ENCODE measurements at places on chromosomes 11 and 22.

- no peak for DNase-seq
Observed at GRCh38 chr22:33035272-33035863, 22.8 kb downstream of the SYN3 start.

DNA sequence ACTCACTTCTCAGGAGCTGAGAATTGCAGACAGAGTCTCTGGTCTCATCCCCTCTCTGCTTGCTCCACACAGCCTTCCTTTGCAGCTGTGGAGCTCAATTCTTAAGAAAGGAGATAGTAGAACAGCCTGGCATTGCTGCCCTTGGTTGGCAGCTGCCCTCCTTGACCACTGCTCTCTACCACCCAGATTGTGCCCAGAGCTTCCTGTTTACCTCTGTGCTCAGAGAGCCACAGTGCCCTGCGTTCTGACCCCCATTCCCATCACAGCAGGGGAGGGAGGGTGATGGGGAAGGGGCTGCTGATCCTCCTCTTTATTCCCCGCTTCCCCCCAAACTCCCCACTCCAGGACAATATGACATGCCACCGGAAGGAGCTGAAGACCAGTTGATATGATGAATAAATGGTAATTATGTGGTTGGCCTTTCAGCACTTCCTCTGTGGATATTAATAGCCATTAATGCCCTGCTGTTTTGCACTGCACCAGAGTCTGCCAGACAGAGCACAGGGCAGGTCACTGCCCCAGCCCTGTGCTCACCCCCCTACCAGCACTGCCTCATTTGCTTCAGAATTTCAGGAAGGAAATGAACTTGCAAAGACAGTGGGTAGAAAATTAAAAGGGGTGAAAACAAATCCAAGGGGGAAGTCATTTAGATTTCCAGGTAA lies 426.8 kb upstream of the CADM1 start:
- no peak for DNase-seq

GRCh38 chr11:12472401-12473005 lies 95.1 kb downstream of the PARVA start:
- no peak for DNase-seq

- no peak for DNase-seq
Observed at GRCh38 chr11:75513250-75513649, 12.5 kb downstream of the GDPD5 start.

- peak; percentile 23 for DNase-seq
Observed at GRCh38 chr11:109422870-109423465, 978 bp downstream of the C11orf87 start.

- DNase-seq, result no peak
Observed at GRCh38 chr11:60818057-60818456, 23.9 kb upstream of the CCDC86 start.

- DNase-seq, result no peak
Observed at GRCh38 chr22:21569459-21570170, 2.1 kb downstream of the UBE2L3 start.

- DNase-seq, result no peak
Observed at GRCh38 chr22:20396639-20397038, 2.7 kb downstream of the ZNF74 start.

GRCh38 chr11:64759722-64760719 lies at the start of gene PYGM:
TSS of gene PYGM (minus strand) at chr11:64759974. CDS start at chr11:64759898, 76 bp downstream.
- peak; percentile 60 for DNase-seq

GRCh38 chr11:3984896-3985295 lies 109.7 kb upstream of the RRM1 start:
- DNase-seq, result no peak

DNA sequence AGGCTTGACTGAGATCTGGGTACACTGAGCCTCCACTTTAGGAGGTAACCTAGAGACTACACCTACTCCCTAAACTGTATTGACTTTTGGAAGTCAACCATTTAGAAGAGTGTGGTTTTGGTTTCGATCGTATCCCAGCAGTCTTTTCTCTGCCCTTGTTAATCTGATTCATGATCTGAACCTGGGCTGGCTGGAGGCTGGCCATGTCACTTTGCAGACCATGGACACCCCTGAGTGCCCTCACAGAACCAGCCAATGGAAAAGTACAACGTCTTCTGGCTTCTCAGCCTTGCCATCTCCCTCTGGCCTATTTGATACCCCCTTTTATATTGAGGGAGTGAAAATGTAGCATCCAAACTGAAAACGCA lies 10.8 kb downstream of the EHF start:
- no peak for DNase-seq

DNA sequence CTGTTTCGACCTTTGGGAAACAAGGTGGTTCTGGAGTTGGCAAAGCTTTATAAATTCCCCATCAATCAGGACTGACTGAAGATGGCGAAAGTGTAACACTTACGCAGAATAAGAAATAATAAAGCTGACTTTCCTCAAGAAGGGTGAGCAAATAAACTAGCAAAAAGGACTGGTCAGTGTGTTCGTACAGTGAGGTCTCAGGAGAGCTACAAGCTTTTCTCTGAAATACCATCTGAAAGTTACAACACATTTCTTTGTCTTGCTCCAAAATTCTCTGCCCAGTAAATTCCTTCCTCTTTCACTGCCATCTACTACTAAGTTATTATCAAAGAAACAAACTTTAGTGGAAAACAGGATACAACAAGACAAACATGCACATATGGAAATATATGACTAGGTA lies 13.4 kb downstream of the PITPNB start:
- no peak for DNase-seq

GRCh38 chr11:27485930-27486773 lies 13.6 kb upstream of the LGR4 start:
- DNase-seq, result peak; percentile 17

DNA sequence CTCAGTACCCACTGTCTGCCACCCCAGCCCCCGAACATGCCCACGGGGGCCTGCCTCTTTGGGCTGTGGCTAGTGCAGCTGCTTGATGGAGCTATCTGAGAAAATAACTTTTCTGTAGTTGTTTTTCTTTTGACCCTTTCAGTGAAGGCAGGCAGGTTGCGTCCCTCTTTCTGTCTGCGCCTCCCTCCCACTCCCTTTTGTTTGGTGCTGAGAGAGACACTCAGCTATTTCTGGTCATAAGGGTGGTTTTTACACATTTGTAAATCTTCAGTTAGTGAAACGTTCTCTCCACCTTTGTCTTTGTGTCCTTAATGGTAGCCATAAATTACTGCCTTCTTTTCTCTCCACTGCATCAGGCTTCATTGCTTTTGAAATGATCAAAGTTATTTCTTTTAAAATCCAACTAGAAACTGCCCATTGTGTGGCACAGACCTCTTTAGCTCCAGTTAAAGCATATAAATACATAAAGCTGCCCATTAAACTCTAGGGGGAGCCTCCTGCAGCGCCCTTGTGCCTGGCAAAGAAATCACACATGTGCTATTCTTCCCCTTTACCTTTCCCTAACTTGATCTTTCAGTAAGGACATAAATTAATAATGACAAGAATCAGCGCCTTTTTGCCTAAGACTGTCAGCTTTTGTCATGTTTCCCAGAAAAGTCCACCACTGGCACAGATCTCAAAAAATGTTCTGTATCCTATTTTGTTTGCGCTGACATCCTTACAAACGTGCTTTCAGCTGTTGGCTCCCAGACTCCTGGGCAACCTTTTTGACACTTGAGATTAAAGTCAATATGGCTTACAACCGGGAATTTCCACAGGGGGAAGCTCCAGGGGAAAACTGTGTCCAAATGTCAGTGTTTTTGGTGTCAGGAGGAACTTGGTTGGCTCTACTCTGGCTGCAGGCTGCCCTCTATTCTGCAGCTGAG lies 1.7 kb upstream of the SCUBE2 start:
- DNase-seq, result no peak

DNA sequence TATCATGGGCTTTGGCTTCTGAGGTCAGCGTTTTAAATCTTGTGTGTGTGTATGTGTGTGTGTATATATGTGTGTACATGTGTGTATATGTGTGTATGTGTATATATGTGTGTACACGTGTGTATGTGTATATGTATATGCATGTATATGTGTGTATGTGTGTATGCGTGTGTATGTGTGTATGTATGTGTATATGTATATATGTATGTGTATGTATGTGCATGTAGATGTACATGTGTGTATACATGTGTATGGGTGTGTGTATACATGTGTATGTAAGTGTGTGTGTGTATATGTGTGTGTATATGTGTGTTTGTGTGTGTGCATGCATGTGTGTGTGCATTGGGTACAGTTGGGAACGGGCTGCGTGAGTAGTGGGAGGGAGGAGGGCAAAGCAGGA lies 123.0 kb downstream of the ST3GAL4 start:
- no peak for DNase-seq

- DNase-seq, result no peak
Observed at GRCh38 chr11:75028321-75028720, 39.6 kb downstream of the NEU3 start.
